ENCODE measurements at places on chromosomes 5 and 9.

- DNase-seq, result no peak
Observed at GRCh38 chr9:15253197-15253596, 53.8 kb downstream of the TTC39B start.

- no peak for DNase-seq
Observed at GRCh38 chr5:95718203-95718602, 12.9 kb upstream of the RHOBTB3 start.

- no peak for DNase-seq
Observed at GRCh38 chr9:15203581-15203980, 103.4 kb downstream of the TTC39B start.

DNA sequence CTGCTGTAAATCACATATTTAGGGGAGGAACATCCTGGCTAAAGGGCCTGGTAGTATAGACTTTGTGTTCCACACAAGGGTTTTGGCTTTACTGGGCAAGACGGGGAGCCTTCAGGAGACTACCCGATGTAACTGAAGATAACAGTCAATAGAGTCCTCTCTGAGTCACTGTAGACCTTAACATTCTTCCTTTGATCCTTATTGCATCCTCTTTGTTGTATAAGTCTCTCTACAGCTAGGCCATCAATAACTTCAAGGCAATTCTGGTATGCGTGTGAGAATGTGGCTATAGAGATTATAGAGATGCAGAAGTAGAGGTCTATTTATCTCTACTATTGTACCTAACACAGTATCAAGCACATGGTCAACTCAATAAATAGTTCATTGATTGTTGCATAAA is 67.3 kb upstream of the STK32A start:
- no peak for DNase-seq

- DNase-seq, result no peak
Observed at GRCh38 chr9:79057576-79057975, 514.2 kb upstream of the TLE4 start.

- DNase-seq, result no peak
Observed at GRCh38 chr9:19162956-19163355, 35.7 kb upstream of the PLIN2 start.

DNA sequence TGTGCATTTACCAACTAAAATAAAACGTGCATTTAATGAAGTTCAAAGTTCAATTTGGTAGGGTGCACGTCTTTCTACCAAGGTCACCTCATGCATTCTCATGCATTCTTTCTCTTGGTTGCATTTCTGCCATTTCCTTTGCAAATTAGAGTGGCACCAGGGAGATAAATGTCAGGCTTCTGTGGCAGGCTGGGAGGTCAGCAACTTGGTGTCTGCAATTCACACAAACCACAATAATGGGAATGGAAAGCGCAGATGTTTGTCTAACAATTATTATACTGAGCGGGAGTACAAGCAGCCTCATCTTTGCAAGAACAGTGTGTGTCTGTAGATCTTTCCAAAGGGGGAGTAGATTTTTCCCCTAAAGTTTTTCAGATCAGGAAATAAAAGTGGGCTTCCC is 411.7 kb downstream of the DMRT2 start:
- DNase-seq, result no peak

DNA sequence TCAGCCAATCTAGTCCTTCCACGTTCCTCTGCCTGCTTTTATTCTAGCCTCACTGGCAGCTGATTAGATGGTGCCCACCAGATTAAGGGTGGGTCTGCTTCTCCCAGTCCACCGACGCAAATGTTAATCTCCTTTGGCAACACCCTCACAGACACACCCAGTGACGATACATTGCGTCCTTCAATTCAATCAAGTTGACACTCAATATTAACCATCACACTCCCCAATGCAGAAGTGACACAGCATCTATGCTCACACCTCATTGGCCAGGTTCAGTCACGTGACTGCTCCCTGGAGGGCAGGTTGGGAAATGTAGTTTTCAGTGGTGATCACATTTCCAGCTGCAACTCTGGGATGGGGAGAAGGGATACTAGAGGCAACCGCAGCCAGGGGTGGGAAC is 13.0 kb downstream of the SUSD3 start:
- DNase-seq, result no peak

- no peak for DNase-seq
Observed at GRCh38 chr5:103847060-103847459, 284.5 kb upstream of the NUDT12 start.

DNA sequence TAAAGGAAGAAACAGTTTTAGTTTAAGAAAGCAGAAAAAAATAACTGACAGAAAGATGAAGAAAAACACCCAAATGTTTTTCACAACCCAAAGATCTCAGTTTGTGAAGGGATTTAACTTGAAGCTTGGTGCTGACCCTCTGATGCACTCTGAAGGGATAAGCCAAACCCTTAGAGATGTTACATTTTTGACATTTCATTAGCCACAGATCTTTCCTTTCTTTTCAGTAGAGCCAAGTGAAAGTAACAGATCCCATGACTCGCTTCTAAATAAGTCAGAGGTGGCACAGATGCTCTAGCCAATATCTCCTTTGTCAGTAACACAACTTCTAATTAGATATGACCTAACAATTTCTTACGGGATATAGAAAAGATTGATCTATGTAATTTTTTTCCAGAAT is 394.5 kb upstream of the EDIL3 start:
- no peak for DNase-seq

GRCh38 chr5:94945656-94946055 is 327.2 kb downstream of the SLF1 start:
- DNase-seq, result no peak

DNA sequence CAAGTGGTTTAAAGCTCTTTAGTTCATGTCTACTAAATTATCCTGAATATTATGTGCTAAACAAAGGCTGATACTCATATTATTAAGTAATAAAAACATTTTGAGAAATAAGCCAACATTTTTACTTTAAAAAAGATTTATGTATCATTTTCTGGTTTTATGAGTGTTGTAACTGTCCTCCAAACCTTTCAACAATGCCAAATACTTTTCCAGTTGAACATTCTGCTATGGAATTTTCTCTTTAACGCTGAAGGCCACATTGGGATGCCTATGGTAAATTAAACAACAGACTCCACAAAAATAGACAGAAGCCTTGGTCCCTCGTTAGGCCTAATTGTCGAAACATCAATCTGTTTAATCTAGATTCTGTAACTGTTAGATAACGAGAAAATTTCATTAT is 131.3 kb downstream of the GLIS3 start:
- no peak for DNase-seq

GRCh38 chr5:95375591-95375990 is 15.6 kb upstream of the FAM81B start:
- no peak for DNase-seq

- DNase-seq, result no peak
Observed at GRCh38 chr9:109476642-109477257, 21.4 kb downstream of the PTPN3 start.

GRCh38 chr5:99033014-99033900 is 104.5 kb upstream of the CHD1 start:
- DNase-seq, result no peak

GRCh38 chr5:42949348-42950115 is 90.6 kb downstream of the ANXA2R start:
- DNase-seq, result peak; percentile 22

- DNase-seq, result no peak
Observed at GRCh38 chr9:128828719-128829452, 708 bp downstream of the SPOUT1 start.

DNA sequence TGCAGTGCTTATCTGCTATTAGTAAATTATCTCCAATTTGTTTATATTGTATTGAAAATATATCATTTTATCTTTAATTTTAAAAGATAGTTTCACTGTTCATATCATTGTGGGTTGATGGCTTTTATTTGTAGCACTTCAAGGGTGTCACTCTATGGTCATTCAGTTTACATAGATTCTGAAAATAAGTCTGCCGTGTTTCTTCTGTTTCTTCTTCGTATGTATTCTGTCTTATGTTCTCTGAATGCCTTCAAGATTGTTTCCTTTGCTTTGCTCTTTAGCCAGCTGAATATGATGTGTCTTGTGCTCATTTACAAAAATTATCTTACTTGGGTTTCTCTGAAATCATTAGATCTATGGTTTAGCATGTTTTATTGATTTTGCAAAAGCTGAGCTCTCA is 359.9 kb downstream of the CYLC2 start:
- DNase-seq, result no peak

- no peak for DNase-seq
Observed at GRCh38 chr5:135508496-135509005, 27.2 kb downstream of the NEUROG1 start.

DNA sequence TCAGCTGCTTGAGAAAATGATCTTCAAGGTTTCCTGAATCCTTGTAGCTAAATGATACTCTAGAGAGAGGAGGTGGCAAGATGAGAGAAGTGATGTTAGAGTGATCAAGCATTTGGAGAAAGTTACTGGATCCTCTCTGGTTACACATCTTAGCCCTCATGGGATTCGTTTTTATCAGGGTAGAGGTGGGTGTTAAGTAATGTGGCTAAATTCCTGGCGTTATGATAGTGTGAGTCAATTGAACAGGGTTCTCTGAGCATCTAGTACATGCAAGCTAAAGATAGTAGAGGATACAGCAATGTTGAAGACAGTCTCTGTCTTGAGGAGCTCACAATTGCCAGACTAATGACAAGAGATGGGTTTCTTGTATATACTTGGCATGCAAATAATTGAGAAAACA is 123.7 kb downstream of the PSD2 start:
- no peak for DNase-seq

DNA sequence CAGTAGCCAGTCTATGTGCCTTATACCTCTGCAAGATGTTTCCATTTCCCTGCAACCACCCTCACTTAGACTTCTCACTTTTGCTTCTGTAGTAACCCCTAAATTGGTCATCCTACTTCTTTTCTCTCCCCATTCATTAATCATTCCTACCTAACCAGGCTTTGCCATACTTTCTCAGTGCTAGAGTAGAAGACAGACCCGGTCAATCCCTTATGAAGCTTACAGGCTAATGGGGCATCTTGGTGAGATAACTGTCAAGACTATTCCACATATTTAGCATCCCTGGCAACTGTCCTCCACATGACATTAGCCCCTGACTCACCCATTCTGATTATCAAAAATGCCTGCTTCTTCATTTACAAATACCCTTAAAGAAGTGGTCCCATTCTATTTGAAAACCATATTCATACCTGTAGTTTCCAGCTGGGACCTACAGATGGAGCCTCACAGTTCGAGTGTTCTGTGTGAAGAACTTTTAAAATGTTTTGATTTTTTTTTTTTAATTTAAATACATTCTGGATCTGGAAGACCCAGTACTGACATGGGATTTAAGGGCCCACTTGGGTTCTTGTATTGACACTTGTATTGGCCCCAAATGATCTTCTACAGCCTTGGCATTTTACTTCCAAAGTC is 21.0 kb downstream of the F2RL2 start:
- DNase-seq, result no peak

DNA sequence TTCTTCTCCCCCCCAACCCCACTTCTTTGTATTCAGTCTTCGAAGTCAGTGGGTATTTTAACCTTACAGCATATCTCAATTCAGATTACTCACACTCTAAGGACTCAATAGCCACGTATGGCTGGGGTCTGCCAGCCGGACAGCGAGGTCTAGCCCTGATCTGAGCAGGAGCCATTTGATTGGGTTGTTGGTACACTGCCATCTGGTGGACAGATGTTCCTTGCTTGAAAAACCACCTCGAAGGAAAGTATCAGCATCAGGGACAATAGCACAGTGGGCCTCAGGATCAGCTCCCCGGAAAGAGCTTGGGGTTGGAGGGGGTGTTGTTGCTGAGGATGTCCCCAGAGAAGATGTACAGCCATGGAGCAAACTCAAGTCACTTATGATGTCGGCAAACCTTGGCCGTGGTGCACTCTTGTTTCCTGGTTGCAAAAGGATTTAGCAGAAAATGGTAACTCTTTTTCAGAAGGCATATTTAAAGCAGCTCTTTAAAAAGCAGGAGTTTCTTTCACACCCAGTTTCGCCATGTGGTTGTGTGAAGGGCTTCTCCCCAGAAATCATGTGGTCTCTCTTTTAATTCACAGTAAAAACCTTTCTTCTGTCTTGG is 31.7 kb upstream of the KCNMB1 start:
- DNase-seq, result peak; percentile 33

DNA sequence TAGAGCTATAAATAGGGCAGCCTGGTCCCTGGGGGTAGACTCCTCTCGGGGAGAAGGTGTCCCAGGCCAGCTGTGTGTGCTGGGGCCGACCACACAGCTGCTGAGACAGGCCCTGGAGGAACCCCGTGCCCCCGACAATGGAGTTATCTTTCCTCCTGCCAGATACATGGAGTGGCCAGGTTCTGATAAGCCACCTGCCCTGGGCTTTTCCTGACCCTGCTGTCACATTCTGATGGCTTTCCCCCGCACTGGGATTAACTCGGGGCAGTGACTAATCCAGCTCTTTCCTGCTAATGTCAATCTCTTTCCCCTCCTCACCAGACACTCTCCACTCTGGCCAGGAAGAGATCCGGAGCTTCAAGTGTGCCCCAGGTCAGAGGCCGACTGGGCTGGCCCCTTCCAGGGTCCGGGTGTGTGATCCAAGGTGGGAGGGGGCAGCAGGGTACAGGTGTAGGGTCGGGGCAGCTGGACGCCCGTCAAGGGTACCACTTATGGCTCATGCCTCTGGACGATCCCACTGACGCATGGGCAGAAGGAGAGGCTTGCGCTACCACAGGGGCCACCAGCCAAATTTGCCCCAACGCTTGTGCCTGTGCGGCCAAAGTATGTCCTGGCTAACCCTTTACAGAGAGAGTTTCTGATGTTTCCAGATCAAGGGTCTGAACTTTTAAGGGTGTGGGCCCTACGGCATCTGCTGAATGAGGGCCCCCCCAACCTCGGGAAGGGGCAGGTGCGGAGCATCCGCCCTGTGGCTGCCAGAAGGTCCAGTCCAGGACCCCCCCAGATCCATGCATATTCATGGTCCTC is 20.6 kb upstream of the COL5A1 start:
- DNase-seq, result no peak

- DNase-seq, result no peak
Observed at GRCh38 chr5:158731014-158731413, 368.7 kb downstream of the EBF1 start.

DNA sequence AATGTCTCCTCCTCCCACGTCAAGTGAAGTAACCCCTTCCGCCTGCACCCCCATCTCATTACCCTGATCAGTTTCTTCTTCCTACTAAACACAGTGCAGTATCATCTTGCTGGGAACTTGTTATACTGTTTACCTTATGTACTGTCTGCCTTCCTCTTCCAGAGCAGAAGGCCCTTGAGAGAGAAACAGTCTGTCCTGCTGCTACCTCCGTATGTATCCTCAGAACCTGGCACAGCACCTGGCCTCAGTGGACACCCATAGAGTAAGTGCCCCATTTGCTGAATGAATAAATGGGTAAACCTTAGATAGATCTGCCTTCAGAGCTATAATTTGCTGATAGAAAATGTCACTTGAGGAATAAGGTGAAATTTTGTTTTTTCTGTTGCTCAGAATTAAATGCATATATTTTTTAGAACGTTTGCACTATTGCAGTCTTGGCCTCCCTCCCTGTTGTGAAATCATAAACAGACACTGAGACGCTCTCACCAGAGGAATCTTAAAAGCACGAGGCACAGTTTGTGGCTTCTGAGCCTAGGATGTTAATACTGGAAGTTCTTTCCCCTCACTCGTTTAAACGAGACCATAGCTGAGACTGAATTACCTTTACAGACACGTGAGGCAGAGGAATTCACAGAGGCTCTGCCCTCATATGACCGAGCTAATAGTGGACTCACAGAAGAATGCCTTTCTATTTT is 223.1 kb upstream of the DAP start:
- no peak for DNase-seq
